Stimulated activated CD4-positive, alpha-beta T cell treated with anti-CD3 and anti-CD28 coated beads, Interleukin-12 subunit alpha, Interleukin-12 subunit beta, amount 100 ng/mL, for 4 hours (primary cell): ENCODE measurements at places on chromosomes 4 and X.

- DNase-seq = no peak
Measured at GRCh38 chr4:100269446-100269845, 79.2 kb upstream of the DDIT4L start.

DNA sequence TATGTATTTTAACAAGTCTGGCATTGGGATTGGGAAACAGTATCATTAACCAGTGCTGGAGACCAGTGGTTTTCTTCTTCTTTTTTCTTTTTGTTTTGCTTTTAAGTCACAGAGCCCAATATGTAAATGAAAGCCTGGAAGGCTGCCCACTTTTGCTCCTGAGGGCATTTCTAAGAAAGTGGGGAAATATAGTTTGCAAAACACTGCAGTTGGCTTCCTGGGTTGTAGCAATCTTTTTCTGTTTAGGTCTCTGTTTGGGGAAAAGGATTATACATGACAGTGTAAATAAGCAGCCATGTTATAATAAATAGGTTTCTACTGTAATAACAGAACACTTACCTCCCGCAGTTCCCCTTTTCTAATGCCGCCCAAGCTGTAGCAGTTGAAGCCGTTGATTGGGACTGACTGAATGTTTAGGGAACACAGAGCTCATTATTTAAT, 105.5 kb downstream of the TMEM164 start:
- no peak for DNase-seq

DNA sequence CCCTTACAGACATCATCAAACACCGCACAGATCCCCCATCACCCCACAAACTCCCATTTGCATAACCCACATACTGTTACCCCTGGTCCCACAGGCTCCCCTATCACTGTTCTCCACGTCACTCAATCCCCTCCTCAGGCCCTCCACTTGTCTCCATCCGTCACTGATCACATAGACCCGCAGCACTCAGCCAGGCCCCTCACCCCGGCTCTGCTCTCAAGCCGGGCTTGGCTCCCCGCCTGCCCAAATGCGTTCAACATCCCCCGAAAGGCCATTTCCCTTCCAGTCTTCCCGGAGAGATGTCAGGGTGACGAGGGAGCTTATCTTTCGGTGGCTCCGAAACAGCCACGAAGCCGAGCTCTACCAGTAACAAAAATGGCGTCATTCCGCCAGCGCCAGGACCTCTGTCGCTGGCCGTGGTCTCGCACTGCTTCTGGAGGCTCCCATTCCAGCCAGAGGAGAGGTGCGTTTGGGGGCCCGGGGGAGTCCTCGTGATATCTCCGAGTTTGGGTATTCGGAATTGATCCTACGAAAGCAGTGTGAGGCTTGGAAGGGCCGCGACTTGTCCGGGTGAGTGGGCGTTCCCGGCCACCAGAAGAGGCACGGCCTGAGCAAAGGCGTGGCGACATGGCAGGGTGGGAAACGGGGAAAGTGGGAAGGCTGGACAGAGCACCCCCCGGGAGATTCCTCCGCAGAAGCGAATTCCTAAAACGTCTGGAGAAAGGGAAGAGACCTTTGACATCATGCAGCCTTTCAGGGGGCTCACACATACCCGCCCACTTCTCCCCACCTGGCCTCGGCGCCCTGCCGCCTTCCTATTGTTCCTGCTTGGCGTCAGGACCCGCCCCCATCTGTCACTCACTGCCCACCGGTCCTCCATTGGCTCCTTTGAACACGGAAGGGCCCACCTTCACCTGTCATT, at the start of gene ZNF630:
TSS of gene ZNF630 (minus strand) at position 577 of the 922 bp plus-strand sequence. CDS start 4,754 bp downstream, outside the sequence.
- peak; percentile 53 for DNase-seq

- DNase-seq = no peak
Measured at GRCh38 chr4:184361443-184361842, 112.9 kb downstream of the IRF2 start.

GRCh38 chrX:81201671-81202455, at the start of the genes HMGN5 and SH3BGRL:
HMGN5 (minus strand) TSS chrX:81201913; CDS start chrX:81121549, 80,364 bp downstream.
SH3BGRL (plus strand) TSS chrX:81202102; CDS start chrX:81202201, 99 bp downstream.
- DNase-seq = peak; percentile 50

DNA sequence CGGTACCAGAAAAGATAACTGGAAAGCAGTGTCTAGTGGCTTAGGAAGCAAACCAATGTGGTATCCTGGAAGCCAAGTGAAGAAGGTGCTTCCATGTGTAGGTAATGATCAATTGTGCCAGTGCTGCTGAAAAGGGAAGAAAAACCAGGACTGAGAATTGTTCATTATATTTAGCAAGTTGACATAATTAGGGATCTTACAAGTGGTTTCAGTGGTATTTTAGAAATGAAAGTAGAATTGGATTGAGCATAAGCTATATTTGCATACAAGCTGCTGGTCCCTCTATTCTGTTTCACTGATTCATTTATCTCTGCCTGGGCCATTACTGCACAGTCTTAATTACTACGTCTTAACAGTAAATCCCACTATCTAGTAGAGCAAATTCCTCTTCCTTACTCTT, 32.3 kb downstream of the PRDM8 start:
- DNase-seq = no peak

GRCh38 chr4:8132947-8133705, 25.5 kb downstream of the ABLIM2 start:
- DNase-seq = no peak

GRCh38 chr4:139374251-139374650, 72.0 kb upstream of the NDUFC1 start:
- no peak for DNase-seq

DNA sequence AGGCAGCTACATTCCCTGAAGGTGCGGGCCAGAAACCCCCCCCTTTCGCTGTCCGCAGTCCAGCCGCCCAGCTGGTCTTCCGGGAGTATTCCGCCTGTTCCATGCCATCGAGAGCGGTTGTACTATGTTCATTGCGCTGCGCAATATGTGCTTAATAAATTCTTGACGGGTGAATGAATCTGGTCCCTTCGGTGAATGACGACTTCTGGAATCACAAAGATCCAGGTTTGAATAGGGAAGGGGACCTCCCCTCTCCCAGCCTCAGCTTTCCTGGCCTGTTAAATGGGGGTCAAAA, 777 bp upstream of the TFE3 start:
- DNase-seq = no peak

DNA sequence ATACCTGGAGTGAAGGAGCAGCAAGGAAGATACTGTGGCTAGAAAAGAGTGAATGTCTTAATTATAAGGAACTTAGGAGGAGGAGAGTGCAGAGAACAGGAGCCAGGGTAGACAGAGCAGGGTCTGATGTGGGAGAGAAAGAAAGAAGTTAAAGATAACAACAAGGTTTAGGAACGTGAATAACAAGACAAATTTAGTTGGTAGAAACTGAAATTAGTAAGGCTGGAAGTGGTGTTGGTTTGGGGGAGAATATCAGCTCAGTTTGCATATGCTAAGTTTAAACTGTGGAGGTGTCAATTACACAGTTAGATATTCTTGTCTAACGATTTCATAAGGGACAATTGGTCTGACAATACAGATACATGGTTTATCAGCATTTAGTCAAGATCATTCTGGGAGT, 1123.7 kb upstream of the PABPC4L start:
- no peak for DNase-seq

- DNase-seq = no peak
Measured at GRCh38 chr4:169059306-169060211, 49.5 kb upstream of the CBR4 start.

DNA sequence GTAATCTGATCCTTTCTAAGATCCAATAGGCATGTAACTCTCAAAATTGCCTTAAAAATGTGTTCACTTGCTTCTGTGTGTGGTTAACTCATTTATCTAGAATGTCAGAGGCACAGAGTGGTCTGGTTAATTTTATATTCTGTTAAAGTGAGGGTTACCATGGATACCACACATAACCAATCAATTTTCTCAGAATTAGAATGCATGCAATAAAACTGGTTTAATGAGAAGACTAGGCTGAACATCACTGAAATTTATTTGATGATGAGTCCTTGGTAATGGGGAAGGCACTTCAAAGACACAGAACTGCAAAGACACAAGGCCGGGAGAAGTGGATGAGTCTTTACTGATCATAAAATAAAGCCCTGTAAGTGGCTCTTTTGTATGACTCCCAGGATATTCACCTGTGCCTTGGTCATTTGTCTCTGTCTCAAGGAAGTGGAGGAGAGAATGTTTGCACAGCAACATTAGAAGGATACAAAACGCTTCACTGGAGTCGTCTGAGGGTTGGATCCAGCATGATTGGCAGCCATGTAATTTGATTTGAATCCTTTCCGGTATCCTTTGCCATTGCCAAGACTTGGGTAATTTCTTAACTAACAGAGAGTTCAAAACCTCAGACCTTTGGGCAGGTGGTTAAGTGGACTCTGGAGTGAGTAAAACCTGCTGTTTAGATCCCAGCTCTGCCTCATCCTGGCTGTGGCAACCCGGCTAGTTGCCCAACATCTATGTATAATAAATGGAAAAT, 94.0 kb upstream of the RBPJ start:
- DNase-seq = no peak

- no peak for DNase-seq
Measured at GRCh38 chr4:110963662-110964280, 340.9 kb upstream of the PITX2 start.

DNA sequence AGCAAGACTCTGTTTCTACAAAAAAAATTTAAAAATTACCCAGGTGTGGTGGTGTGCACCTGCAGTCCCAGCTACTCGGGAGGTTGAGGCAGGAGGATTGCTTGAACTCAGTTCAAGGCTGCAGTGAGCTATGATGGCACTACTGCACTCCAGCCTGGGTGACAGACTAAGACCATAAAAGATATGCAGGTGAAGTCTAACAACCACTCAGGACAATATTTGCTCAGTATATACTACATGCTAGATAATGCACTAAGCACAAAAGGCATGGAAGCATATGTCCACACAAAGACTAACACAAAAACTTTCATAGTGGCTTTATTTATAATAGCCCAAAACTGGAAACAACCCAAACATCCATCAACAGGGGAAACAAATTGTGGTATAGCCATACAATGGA, 57.7 kb upstream of the TXK start:
- DNase-seq = no peak

DNA sequence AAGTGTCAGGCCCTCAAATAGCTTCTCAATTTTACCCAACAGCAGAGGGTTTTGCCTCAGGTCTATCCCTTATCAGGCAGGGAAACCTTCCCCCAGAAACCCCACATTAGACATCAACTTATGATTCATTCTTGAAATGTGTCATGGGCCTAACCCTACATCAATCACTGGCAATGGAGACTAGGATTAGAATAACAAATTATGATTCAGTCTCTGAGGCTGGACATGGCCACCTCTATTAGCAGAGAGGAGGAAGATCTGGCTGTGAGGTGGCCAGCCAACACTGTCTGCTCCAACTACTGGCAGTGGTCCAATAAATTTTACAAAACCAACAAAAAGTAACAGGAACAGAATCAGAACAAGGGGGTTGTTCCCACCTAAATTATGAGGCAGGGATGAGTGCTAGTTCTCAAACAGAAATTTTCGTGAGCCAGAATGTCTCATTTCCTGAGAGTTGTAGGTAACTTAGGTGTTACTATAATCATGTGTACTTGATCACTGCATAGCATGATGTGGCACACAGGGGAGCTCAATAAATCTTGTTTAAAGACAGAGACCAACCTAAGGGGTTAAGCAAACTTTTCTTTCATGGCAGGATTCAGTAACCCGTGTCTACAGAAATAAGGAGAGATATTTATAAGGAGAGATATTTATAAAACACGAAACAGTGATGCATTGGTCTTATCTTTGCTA, 126.8 kb downstream of the NFKB1 start:
- no peak for DNase-seq

DNA sequence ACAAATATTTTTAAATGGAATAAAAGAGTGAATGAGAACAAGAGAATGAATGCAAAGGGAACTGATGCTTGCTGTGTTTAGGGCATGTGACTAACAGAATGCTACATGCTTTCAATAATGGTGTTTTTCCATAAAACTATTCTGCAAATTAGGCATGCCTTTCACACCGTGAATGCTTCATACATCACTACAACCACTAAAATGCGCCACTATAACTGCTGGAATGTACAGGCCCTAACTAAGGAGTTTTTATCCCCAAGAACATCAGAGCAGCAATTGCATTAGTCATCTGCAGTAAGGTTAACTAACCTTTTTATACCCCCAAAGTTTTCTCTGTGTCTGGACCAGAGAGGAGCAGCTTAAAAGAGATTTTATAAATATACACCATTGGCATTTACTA, 190.4 kb downstream of the ARAP2 start:
- DNase-seq = no peak

DNA sequence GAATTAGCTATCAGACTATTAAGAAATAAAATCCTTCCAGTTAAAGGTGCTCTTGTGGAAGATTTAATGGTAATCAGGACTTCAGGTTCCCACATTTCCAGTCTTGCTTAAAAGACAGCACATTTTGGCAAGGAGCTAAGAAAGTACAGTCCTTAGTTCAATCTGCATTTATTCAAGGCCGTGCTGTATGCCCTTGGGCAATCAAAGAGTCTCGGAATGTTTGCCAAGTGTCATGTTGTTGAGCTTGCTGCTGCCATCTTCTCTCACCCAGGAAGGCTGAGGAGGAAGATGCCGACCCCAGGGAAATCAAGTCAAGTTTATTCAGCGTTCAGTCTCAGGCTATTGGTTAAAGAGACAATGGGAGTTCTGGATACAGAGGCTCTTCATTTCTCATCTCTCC, 388.1 kb upstream of the IGFBP7 start:
- no peak for DNase-seq

- DNase-seq = no peak
Measured at GRCh38 chr4:123524958-123525628, 128.5 kb downstream of the SPRY1 start.

GRCh38 chr4:11783588-11783987, 354.9 kb upstream of the HS3ST1 start:
- DNase-seq = no peak

- DNase-seq = no peak
Measured at GRCh38 chr4:40232610-40233009, 35.8 kb downstream of the RHOH start.

DNA sequence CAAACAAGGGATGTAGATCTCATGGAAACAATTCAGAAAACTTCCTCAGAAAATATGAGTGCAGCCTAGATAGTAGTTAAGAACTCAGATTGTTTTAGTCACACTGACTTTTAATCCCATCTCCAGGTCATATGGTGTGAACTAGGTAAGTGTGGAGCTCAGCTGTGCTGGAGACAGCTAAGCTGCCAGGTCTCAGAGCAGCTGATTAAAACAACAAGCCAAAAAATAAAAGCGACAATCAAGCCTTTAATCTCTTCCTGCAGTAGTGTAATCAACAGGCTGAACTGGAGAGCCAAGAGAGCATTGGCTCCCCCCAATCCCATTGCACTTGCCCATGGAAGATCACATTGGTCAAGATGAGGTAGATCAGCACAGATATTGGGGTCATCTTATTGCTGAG, 98.3 kb upstream of the ATOH1 start:
- no peak for DNase-seq

DNA sequence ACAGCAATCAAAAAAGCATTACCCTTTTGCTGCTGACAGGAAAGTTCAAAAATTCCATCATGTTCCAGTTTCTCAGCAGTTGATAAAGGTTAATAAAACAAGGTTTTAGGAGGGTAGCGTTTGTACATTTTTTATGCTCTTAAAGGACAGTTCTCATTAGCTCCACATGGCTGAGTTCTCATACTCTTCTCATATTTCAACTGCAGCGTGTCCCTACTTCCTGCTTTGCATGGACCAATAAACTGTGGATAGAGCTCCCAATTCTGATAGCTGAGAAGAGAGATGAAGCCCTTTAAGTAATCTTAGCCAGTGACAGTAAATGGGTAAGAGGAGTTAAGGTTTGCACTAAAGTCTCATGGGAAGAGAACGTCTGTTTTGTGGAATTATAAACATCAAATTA, 53.5 kb downstream of the SPANXA2 start:
- no peak for DNase-seq
